Hypothalamus (tissue), 51 donors: ENCODE measurements at places on chromosomes 11 and 22.

DNA sequence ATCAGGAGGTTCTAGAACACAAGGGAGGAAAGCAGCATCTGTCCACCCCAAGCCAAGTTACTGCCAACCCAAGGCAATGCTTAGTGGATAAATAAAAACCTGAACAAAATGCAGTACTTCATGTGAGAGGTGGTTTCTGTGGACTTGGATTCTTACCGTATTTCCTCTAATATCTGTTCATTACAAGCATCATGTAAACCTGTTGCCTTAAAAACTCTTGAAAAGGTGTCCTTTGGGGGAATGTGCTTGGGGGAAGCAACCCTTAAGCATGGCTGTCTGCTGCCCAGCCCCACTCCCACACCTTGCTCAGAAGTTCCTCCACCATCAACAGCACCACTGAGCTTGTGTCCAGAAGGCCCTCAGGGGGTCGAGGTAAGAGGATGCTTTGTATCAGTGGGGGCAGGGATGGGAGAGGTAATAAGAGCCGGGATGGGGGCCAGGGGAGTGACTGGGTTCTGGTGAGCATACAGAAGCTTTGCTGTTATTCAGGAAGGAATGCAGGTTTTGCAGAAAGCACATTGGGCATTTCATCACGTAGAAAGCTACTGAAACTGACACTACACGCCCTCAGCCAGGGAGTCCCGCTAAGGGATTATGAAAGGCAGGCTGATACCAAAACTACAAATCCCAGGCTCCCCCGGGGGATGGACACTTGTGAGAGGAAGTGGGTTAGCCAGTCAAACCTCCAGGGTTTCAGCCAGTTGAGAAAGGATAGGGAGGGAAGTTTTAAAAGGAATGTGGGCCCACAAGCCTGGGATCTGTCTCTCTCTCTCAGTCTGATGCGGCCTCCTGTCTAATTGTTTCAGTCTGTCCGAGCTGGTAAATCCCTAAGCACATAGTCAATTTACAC, 52.0 kb downstream of the KCNJ1 start:
- DNase-seq = no peak

- DNase-seq = no peak
Measured at GRCh38 chr22:41995211-41995610, 3.4 kb upstream of the WBP2NL start.

GRCh38 chr11:103541186-103541795, 432.1 kb downstream of the DYNC2H1 start:
- DNase-seq = no peak

- DNase-seq = no peak
Measured at GRCh38 chr11:76131671-76132631, 74.4 kb downstream of the WNT11 start.

DNA sequence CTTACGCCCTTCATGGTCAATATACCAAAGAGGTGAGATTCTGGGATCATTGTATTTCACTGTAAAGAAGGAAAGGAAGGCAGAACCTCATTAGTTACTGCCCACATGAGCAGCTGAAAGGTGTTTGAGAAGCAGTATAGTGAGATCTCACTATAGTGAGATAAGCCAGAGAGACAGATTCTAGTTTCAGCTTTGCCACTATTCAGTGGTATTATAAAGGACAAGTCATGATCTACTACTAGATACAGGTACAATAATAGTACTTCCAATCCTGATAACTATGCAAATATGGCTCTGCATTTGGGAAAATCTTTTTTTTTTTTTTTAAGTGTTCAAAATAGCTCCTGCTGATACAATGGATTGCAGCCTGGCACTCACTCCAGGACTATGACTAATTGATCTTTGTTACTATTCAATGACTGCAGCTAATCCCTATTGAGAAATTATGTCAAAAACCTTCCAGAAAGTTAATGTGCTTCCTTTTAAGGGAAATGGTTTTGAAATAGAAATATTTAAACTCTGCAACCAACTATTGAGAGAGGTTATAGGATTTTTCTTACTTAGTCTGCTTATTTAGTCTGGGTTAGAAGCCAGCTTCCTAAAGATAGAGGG, 8.3 kb upstream of the DLAT start:
- DNase-seq = no peak

DNA sequence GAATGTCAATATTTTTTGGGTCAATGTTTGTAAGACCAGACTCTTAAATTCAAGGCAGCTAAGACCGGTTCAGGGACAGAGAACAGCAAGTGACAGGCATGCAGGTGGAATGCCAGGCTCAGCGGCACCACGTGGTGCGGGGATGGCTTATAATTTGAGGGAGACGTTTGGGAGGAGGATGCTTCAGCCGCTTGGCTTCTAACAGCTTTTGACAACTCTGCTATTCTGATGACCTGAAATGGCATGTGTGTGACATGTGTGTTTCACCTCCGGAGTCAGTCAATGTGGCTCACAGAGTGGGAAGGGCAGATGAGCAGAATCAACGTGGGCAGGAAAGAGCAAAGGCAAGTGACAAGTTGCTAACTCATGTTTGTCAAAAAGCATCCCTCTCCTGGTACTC, 228.3 kb downstream of the KIRREL3 start:
- DNase-seq = no peak

- peak; percentile 52 for DNase-seq
Measured at GRCh38 chr11:17384002-17384511, 4.4 kb downstream of the KCNJ11 start.

DNA sequence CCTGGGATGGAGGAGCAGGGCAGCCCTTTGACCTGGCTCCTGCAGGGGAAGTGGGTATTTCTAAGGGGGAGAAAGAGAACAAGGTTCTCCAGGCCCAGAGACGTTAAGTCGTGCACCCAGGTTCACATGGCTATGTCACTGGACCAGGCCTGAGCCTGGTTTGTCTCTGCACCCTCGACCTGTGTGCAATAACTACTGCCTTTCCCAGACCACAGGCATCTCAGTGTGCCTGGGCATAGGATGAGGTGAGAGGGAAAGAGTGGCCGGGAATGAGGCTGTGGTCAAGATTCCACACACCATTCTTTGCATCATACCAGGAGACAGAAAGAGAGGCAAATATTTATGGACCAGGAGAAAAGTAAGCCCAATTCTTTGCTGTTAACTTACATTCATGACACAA, 66.8 kb downstream of the PRR5L start:
- DNase-seq = no peak

- no peak for DNase-seq
Measured at GRCh38 chr11:73070653-73071052, 71.5 kb downstream of the FCHSD2 start.

DNA sequence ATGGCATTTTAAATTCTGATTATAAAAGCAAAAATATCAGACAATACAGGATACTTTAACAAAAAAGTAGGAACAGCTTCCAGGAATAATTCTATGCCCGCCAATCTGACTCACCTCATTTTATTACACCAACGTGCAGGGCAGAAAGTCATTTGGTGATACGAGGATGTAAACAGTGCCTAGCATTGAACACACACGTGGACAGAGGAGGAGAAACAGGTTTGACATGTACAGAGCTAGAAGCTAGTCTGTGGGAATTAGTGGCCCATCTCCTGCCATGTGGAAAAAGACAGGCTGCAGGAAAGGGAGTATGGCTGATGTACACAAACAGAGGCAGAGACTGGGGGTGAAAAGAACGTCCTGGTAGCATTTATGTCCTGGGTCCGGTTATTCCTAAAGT, 9.0 kb upstream of the SPINDOC start:
- no peak for DNase-seq

DNA sequence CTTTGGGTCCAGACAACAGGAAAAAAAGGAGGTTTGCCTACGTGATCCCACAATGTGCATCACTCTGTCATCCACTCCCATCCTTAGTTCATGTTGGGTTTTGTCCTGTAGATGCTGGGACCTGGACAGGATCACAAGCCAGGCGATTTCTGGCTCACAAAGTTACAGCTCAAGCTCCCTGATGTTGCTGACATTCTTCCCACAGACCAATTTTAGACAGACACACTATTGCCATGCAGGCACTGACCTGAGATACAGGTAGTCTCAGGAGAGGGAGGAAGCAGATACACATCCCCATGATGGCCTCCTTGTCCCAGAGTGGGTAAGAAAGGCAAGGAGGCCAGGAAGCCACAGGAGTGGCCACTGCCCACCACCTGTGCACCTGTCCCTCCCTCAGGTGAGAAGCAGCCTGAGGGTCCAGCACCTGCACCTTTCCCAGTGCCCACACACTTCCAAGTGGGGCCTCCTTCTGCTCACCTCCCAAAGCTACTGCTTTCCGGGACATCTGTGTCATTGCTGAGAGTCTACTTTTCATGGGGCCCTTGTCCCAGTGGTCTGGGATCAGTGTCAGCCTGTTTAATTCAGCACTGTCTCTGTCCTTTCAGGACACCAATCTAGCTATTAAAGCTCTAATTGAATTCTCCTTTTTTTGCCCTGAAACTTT, 52.0 kb upstream of the TOP3B start:
- no peak for DNase-seq

- DNase-seq = no peak
Measured at GRCh38 chr22:48004038-48004437, 1241.6 kb downstream of the TBC1D22A start.

- peak; percentile 58 for DNase-seq
Measured at GRCh38 chr11:111982019-111982464, 43.2 kb upstream of the DLAT start.

DNA sequence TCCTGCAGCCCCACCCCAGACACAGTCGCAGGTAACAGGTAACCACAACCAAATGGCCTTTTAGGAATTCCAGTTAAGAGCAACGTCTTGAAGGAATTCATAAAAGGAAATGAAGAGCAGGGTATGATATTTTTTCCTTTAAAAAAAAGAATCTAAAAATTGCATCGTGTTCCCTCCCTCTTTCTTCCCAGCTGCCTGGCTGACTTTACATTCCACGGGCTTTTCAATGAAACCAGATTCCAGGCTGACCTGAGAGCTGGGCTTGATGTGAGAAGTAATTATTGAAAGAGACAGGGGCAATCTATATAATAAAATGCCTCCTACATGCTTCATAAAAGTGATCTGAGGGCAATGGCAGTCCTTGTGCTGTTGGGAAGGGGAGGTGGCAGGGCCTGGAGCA, 57.3 kb upstream of the EIF3D start:
- DNase-seq = no peak

DNA sequence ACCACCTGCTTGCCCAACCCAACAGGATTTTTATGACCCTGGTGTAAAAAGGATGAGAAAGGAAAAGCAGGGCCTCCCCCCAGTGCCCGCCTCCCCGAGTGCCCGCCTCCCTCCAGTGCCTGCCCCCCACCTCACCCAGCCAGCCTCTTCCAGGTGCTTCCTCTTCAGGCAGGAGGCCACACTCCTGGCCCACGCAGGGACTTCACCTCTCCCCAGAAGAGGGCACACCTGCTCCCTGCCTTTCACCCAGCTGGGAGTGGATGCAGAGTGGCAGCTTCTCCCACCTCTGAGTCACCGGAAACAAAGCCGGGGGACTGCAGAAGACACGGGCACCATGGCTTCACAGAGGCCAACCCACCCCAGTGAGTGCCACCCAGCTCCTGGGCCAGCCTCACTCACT, 16.1 kb downstream of the CPT1A start:
- DNase-seq = no peak

GRCh38 chr11:47499614-47500013, 50.7 kb upstream of the RAPSN start:
- no peak for DNase-seq

GRCh38 chr11:112320668-112321067, 60.0 kb upstream of the PLET1 start:
- no peak for DNase-seq

DNA sequence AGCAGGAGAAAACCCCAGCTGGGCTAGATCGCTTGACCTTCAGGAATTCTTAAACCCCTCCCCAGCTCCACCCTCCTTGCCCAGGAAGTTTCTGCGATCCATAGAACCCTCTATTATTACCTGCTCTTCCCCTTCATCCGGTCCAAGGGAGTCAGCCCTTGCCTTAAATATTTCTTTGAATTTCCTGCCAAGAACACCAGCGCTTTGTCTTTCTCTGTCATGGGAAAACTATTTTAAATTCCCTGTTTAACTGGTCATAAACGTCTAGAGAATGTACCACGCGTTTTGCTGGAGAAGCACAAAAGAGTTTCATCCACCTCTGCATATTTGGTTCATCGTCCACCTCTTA, 496 bp upstream of the TRAF6 start:
- DNase-seq = no peak

GRCh38 chr11:118530180-118530682, 761 bp upstream of the TMEM25 start:
- no peak for DNase-seq

GRCh38 chr11:85652786-85653447, 5.2 kb downstream of the TMEM126A start:
- DNase-seq = no peak

- no peak for DNase-seq
Measured at GRCh38 chr11:67499808-67500483, 5.2 kb downstream of the PITPNM1 start.

- no peak for DNase-seq
Measured at GRCh38 chr11:19084661-19085315, 24.3 kb upstream of the MRGPRX2 start.

- no peak for DNase-seq
Measured at GRCh38 chr11:61082062-61082870, 20.0 kb upstream of the CD5 start.
